Hematopoietic multipotent progenitor cell (in vitro differentiated cells): ENCODE measurements at places on chromosomes 1 and 21. TPM values are rescaled to one million over a fixed set of nuclear protein-coding genes. Genes with fewer than 3 reads are reported as not detected.

Gene TNFRSF4
- 4.3 TPM for total RNA-seq

Gene LCE6A
- not detected for total RNA-seq

Gene MRPL39
- 8.1 TPM for total RNA-seq

Gene RIIAD1
- total RNA-seq, result not detected

Gene S100A8
- total RNA-seq, result 12.1 TPM

Gene OR10Z1
- under 0.01 TPM for total RNA-seq

Gene CLCA4
- total RNA-seq, result not detected

Gene CHTOP
- 53.1 TPM for total RNA-seq

Gene KIF2C
- 3.0 TPM for total RNA-seq

Gene LCE1E
- not detected for total RNA-seq

Gene SYT2
- total RNA-seq, result not detected

Gene NTMT2
- total RNA-seq, result not detected

Gene ITLN2
- not detected for total RNA-seq
